ENCODE measurements at places on chromosomes 7 and 10.

DNA sequence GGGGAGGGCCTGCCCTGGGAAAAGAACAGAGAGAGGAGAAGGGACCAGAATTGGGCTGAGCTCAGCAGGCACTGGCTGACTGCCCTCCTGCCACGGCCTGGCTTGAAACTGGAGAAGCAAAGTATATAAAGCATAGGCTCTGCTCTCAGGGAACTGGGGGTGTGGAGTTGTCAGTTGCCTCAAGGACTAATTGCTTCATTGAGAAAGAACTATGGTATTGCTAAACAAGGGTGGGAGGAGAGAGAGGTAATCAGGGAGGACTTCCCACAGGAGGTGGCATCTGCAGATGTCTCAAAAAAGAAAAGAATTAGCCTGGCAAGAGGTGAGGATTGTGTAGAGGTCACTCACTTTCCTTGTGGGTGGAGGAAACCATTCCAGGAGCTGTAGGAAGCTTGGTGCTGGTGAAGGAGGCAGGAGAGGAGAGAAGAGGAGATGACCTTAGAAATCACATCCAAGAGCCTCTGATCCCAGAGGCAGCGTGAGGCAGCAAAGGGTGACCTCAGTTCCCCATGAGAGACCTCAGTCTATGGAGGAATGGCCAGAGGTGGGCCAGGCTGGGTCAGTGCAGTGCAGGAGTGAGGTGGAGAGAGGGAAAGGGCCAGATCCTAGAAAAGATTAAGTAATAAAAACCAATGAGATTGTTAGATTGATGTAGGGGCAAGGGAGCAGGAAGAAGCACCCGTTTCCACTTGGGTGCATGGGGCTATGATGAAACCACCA, 2.4 kb downstream of the PILRB start:
- no peak for DNase-seq

GRCh38 chr7:44305564-44306507, 19.6 kb downstream of the CAMK2B start:
- DNase-seq = no peak

- peak; percentile 93 for DNase-seq
These were observed 35.4 kb downstream of the BNIP3 start for GRCh38 chr10:131946321-131946751.

DNA sequence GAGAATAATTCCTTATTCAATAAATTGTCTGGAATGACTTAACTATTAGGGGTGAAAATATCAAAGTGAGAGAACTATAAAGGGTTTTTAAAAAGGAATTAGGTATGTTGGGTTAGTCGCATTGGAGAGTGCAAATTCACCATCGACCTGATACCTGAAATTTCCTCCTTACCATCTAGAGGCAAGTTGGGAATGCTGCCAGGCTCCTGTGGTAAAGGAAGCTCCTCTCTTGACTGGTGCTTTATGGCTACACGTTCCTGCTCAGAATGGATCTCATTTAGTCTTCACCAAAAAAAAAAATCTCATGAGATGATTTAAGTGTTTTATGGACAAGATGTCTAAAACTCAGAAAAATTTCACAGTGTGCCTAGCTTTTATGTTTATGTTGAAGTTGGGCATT, 129.8 kb downstream of the EGFR start:
- DNase-seq = no peak

DNA sequence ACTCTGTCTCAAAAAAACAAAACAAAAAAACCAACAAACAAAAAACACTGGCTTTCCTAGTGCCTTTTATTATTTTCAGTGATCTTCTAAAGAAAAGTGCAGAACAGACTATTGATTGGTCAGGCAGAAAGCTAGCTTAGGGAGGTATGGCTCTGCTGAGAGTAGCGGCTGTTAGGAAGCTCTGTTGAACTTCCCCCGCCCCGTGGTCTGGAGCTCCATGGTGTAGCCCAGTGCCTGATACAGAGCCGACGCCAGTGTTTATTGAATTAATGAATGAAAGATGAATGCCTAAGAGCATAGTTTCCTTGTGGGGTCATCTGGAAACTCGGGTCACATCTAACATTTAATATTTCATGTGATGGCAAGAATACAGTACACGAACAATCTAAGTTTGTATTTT, 90.5 kb upstream of the ARMC3 start:
- DNase-seq = no peak

DNA sequence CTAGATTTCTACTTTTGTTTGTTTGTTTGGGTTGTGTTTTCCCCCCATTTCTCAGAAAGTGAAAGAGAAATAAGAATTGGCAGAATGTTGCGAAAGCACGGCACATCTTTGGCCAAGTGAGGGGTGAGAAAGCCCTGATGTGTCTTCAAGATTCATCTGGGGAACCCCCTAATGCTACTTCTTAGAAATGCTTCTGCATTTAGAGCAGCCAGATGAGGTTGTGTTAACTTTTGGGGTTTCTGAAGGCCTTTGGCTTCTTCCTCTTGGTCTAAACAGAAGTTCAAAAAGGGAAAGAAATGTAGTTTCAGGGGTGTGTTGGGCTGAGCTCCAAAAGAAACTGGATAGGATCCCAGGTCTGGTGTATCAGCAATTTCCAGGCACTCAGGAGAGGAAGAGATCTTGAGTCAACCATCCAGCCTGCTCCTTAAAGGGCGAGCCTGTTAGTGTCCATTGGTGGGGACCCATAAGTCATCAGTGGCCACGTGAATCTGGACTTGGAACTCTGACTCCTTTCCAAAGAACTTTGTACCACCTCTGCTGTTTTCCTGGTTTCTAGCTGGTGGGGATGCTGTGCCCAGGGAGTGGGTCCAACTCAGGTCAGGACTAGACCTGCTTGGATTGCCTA, 6.5 kb downstream of the DUSP5 start:
- DNase-seq = peak; percentile 78

- DNase-seq = peak; percentile 74
These were observed 112.7 kb downstream of the SLIT1 start for GRCh38 chr10:97072851-97073665.

DNA sequence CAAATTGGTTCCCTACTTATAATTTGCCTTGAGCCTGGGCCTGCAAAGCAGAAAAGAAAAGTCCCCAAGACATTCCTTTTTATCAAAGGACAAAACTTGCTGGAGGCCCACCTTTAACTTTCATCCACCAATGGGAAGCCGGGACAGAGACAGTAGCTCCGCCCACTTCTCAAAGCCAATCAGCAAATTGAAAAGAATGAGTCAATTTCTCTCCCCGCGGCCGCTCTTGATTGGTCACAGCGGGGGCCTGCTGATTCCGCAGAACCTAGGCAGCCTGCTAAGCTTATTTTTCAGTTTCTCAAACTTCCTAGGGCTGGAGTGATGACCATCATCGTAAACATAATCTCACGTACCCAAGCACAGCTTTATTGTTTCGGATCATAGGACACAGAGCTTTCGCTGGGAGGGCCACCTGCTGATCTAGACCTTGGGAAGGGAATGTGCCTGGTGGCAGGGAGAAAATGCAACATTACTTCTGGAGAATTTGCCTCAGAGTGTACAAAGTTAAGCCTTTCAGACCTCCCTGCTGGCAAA, at the start of gene SLC13A4:
SLC13A4 (minus strand) TSS at position 51 of the 534 bp plus-strand sequence. CDS start 690 bp downstream, outside the sequence.
- no peak for DNase-seq

GRCh38 chr10:71349406-71349805, 30.3 kb downstream of the SLC29A3 start:
- DNase-seq = no peak

- DNase-seq = peak; percentile 39
These were observed 102.1 kb downstream of the PPP1R17 start for GRCh38 chr7:31788883-31789680.

DNA sequence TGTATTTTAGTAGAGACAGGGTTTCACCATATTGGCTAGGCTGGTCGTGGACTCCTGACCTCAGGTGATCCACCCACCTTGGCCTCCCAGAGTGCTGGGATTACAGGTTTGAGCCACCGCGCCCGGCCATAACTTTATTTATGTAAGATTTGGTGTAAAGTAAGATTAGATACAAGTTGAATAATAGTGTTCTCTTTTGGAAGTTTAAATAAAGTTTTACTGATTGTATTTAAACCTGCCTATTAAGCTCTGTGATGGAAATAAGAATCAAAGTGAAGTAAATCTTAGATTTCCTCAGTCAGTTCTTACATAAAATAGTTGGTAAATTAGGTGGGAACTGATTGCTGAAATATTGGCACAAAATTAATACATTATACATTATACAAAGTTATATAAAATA, 86.0 kb downstream of the MKLN1 start:
- no peak for DNase-seq

- no peak for DNase-seq
These were observed 232.1 kb upstream of the PCLO start for GRCh38 chr7:83394776-83395175.

DNA sequence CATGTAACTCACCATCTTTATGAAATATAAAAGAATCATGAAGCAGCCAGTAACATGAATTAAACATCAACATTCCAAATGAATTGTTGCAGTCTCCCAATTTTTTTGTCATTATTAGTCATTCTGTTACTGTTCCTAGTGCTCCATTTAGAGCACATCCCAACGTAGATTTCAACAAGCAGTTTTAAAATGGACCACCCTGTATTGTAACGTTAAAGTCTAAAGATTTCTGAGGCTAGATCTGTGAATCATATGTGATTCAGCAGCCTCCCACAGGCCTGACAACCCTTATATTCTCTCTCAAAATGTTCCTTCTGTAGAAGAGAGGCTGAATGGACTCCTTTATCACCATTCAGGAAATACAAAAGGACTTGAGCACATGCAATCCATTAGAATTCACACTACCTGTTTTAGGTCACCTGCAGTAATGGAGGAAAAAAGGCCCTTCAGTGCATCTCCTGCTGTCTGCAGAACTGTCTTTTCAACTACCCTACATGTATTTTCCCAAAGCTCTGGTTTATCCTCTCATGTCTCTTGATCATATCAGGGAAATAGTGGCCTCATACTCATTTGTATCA, 81.4 kb downstream of the CACNA2D1 start:
- peak; percentile 59 for DNase-seq

GRCh38 chr10:117218654-117219053, 21.4 kb downstream of the KCNK18 start:
- DNase-seq = peak; percentile 1

DNA sequence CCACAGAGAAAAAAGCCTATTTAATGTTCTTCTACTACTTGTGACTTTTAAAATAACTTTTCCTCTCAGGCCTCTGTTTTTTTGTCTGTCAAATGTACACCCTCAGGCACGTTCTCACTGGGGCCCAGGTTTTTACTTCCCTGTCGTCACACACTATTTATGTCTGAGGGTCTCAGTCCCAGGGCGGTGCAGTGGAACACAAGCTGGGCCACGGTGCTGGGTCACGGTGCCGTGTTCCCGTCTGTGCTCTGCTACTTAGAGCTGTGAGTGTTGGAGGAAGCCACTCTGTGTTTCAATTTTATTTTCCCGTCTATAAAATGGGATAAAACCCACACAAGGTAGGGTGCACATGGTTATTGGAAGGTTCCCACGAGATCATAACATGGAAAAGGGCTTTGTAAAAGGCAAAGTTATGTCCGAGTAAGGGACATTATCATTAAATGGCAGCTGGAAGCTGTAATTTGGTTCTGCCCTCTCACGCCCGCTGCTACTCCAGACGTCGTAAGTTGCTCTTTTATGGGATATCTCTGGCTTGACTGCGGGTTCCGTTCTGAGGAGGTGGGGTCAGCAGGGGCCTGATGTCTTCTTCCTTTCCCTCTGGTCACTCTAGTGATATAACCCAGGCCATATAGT, 25.2 kb downstream of the ZNF775 start:
- DNase-seq = no peak

- DNase-seq = peak; percentile 82
These were observed at the start of gene NUDT13 for GRCh38 chr10:73110345-73110849. Gene NUDT13, plus strand, starts transcription at chr10:73110455. Its CDS starts 3,911 bp downstream, at chr10:73114366.

- no peak for DNase-seq
These were observed 13.6 kb upstream of the KCND2 start for GRCh38 chr7:120259386-120259785.

DNA sequence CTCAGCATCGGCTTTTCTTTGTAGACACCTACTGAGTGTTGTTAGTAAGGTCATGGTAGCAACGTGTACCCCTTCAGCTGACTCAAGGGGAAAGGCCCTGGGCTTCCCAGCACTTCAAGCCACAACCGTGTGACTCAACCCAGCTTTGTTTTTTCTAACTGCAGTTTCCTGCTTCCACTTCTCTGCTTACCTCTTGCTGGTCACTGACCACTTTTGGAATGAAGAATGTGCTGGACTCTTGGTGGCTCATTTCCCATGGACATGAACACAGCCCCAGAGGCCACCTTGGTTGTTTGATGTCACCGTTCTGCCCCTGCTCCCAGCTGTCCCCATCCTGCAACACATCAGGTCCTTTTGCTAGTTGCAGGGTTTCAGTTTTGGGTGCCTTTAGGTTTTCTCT, 69.5 kb upstream of the ZNF438 start:
- DNase-seq = peak; percentile 86

GRCh38 chr7:43071604-43072003, 40.8 kb upstream of the HECW1 start:
- DNase-seq = peak; percentile 16

- DNase-seq = no peak
These were observed 34.9 kb downstream of the PRF1 start for GRCh38 chr10:70567603-70568002.

- DNase-seq = peak; percentile 11
These were observed 37.2 kb downstream of the ZNF33A start for GRCh38 chr10:38047666-38048065.

- no peak for DNase-seq
These were observed 34.7 kb upstream of the TARP start for GRCh38 chr7:38308140-38308539.

GRCh38 chr7:51317582-51317910, 937 bp upstream of the COBL start:
- no peak for DNase-seq

DNA sequence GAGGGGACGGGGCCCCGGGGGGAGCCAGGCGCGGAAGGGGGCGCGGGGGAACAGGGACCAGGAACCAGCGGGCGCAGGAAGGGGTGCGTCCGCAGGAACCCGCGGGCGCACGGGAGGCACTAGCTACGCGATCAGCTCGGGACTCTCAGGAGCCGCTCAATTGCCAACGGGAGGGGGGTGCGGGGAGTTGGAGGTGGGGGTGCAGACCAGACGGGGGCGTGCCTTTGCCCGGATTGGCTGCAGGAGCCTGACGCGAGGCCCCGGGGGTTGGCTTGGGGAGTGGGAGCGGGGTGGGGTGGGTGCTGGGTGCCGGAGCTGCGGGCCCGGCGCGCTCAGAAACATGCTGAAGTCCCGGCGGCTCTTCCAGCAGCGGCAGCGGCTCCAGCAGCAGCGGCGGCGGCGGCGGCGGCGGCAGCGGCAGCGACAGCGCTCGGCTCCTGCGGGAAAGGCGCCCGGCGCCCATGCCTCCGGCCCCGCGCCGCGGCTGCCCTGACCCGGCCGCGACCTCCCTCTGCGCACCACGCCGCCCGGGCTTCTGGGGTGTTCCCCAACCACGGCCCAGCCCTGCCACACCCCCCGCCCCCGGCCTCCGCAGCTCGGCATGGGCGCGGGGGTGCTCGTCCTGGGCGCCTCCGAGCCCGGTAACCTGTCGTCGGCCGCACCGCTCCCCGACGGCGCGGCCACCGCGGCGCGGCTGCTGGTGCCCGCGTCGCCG, at the start of gene ADRB1:
ADRB1 (plus strand) TSS at position 335 of the 715 bp plus-strand sequence; CDS start at position 602, 267 bp downstream.
- DNase-seq = peak; percentile 54

Data from EH (cell line).